ENCODE measurements at places on chromosomes 5 and 9.

DNA sequence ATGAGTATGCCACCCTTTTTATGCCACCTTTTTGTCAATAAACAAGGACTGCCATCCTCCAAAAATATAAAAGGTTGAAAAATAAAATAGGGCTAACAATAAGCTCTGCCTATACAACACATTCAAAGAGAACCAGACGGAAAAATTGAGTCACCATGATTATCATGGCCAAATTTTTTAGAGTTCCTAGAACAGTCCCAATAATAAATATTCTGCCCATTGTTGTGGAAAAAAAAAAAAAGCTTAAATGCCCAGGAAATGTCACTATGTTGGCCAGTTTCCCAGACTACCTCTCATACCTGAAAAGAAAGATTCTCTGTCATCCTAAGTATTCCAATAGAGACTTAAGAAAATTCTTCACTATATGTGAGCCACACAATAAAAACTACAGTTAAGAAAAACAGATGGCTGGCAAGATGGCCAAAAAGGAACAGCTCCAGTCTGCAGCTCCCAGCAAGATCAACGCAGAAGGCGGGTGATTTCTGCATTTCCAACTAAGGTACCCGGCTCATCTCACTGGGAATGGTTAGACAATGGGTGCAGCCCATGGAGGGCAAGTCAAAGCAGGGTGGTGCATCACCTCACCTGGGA lies 149.0 kb downstream of the TMEM161B start:
- DNase-seq, result no peak

DNA sequence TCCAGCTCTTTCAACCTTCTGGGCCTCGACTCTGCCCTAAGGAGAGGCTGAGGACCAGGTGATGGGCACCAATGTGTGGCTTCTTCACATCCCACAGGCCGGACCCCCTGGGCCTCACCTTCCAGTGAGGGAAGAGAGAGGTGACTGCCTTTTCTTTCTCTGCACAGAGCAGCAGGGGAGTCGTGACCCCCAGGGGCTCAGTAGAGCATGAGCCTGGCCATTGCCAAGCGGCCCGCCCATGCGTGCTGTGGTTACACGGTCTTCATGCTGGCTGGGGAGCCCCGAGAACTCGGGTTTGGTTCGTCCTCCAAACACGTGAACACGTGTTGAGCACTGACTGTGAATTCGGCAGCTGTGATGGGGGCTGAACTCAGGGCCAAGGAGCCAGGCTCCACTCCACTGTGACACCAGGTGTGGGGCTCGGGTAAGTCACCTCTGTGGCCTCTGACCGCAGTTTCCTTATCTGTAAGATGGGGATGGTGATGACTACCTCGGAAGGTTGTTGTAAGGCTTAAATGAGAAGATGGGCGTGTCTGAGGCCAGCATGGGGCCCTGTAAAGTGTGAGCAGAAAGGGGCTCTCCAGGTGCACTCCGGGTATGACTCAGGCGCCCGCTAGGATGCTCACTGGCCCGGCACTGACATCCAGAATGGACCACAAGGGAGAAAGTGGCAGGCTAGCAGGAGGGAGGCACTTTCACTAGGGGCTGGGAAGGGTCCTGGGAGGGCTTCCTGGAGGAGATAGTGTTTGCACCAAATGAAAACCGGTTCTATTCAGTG lies 13.4 kb upstream of the GRHPR start:
- no peak for DNase-seq

- DNase-seq, result no peak
Measured at GRCh38 chr5:69209602-69210001, 20.2 kb downstream of the CENPH start.

GRCh38 chr5:153900703-153901395 lies 137.9 kb downstream of the FAM114A2 start:
- no peak for DNase-seq

DNA sequence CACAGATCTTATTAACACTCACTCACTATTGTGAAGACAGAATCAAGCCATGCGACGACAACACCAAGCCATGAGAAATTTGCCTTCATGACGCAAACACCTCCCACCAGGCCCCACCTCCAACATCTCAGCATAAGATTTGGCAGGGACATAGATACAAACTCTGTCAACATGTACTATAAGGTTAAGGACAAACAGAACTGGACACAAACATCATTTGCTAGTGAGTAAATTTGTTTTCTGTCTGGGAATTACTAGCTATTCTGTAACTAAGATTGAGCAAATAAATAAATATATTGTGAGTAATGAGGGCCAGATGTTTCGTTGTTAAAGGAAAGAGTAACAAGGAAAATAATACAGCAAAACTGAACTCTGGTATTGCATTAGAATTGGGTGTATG lies 15.7 kb upstream of the KCNN2 start:
- no peak for DNase-seq

DNA sequence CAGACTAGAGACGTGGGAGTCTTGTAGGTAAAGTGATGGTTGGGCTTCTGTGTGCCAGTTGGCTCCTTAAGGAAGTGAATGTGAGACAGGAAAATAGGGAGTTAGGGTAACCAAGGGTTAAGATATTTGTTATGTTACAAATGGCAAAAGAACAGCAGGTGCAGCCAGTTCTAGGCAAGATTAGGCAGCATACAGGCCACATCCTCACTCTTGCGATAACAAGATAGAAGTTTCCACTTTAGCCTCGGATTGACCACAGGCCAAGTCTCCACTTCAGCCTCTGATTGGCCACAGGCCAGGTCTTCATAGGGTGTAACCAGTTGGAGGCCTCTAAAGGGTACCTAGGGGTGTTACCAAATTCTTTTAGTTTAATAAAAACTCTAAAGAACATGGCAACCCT lies 54.6 kb upstream of the ABCA1 start:
- DNase-seq, result no peak

- no peak for DNase-seq
Measured at GRCh38 chr5:154473581-154474283, 4.3 kb downstream of the HAND1 start.

DNA sequence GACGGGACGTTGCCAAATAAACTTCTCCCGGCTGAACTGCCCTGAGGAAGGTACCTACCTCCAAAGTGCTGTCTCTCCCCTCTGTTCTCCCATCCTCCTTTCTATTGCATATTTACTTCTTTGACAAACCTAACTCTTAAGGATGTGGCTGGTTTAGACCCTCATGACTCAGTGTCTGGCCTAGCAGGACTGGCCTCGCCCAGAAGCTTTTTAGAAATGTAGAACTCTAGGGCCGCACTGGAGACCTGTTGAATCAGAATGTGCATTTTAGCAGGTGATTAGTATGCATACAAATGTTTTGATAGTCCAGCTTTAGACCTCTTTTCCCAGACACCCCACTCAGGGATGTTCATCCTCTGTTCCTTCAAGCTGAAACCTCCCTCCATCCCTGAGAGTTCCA lies 335.9 kb downstream of the PIK3R1 start:
- no peak for DNase-seq

DNA sequence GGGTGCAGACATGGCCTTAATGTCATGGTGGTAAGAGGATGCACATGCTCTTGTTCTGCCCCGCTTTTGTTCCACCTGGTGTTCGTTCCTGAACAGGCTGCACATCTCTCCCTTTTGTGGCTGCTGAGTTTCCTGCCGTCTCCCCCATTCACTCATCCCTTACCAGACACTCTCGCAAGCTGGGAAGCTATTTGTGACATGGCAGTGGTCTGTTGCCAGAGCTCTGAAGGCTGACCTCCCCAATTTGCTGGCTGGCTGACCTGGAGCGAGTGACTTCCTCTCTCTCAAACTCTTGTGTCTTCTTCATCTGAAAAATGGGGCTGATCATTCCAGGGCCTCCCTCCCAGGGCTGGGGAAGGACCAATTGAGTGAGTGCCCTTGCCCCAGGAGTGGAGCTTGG lies 35.9 kb downstream of the HRH2 start:
- DNase-seq, result peak; percentile 28

DNA sequence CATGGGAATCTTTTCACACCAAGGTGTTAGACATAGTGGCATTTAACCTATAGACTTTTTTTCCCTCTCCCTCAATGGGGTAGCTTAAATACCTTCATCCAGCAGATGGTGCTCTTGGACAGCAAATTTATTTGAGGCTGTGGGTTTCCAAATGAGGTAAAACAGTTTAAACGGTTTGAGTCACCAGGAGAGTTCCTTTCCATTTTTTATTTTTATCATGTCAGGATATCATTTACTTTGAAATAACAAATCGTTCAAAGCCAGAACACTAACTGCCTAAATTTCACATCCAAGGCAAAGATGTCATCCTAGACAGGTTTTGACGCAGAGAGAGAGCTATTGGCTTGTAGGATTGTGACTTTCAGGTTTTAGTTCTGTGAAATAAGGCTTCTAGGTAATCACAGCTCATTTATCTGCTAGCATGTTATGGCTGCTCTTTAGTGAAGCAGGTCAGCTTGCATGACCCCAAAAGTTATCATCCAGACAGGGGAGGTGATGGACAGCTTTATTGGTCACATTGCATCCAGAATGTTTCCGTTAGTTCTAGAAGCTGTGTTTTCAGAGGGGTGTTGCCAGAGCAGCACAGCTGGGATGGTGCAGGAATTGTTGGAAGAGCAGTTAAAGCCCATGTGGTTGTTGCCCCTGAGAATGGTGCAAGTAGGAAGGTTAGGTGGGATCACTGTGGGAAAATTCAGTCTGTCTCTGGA lies 69.8 kb downstream of the KDM4C start:
- peak; percentile 24 for DNase-seq

DNA sequence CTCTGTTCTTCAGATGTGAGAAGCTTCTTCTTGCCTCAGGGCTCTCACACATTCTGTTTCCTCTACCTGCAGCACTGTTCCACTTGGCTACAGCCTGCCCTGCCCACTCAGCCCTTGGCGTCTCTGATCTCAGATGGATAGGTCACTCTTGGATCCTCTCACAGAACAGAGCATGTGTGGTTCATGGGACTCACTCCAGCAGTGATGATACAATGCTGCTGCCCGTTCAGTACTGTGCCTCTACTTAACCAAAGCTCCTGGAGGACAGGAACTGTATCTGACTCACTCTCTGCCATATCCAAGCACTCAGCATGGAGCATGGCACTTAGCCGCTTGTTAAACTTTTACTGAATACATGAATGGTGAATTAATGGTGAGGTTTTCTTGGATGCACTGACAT lies 3.4 kb upstream of the SPINK4 start:
- DNase-seq, result no peak

- no peak for DNase-seq
Measured at GRCh38 chr9:1490341-1491232, 440.4 kb downstream of the DMRT2 start.

GRCh38 chr9:133740911-133741310 lies 2.8 kb upstream of the SARDH start:
- no peak for DNase-seq

- DNase-seq, result no peak
Measured at GRCh38 chr5:100595152-100595811, 60.1 kb downstream of the FAM174A start.

- no peak for DNase-seq
Measured at GRCh38 chr5:132176987-132177386, 50.7 kb downstream of the P4HA2 start.

DNA sequence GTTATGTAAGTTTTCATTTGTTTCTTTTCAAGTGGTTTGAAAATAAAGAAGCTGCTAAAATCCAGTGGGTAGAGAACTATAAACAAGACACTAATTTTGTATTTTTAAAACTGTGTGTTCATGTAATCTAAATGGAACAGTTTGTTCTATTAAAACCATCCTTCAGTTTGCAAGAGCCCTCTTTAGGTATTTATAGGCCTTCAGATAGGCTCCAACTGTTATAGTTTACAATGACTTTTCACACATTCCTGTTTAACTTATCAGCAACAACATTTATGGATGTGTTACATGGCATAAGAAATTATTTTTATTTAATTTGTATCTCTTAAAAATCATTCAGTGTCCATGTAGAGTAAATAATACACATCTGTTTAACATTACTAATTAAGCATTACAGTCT lies 126.7 kb upstream of the SLCO6A1 start:
- no peak for DNase-seq

DNA sequence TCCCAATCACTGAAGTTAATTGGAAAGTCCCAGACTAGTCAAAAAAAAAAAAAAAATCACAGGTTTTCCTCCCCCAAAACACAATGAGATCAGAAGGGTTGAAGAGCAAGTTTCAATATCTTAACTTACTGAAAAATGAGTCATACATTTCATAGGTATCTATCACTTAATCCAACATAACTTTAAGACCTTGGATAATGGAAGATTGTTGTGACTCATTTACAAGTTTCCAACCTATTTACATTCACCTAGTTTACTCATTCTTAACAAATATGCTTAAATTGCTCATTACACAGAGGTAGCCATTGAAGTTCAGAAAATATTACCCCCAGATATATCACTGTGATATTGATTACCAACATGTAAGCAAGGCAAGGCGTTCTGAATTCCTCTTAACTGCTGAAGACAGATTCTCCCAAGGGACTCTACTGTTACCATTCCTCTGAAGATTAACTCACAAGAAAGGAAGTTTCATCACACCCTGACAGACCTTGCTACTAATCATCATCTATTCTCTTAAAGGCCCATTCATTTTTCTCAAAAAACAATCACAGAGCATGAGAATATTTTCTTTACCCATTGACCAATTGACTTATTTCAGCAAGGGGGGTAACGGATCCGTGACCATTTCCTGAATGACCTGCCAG lies 563.8 kb downstream of the TLE1 start:
- DNase-seq, result no peak

GRCh38 chr5:74895906-74896305 lies 29.7 kb upstream of the FAM169A start:
- DNase-seq, result peak; percentile 62

- DNase-seq, result no peak
Measured at GRCh38 chr9:113621980-113622379, 158.5 kb downstream of the RGS3 start.

DNA sequence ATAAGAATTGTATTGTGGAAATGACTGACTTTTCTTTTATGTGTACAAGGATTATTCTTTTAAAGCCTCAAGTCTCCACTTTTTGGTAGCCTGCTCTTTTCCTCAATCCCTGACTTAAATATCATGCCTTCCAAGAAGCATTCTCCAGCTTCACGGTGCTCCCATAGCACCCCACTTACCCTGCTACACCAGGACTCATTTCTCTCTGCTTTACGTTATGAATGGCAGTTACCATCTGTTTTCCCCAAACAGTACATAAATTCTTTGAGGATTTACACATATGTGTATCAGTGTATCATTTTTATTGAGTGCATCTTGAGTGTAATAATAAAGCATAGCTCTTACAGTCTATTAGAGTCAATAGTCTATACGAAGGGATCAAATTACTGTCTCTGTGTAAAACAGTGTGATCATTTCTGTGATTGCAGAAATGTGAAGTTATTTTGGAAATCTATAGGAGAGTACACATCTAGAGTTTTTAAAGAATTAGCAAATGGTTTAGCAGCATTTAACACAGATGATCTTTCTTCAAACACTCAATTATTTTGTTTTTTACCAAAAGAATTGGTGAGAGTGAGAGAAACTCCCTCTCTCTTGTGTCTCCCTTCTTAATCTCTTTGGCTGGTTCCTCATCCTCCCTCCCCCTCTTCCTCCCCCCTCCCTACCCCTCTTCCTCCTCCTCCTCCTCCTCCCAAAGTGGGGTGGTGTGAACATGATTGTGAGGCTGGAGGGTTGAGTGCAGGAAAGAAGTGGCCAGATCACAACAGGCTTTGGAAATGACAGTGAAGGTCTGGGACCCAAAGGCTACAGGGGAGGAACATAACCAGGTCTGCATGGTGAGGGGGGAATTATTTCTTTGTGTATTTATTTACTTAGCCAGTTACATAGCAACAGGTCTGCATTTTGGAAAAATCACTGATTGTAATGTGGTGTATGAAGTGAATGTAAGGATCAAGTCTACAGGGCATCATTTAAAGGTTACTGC lies 27.6 kb upstream of the ECM2 start:
- DNase-seq, result no peak

GRCh38 chr5:154042766-154043165 lies 4.0 kb downstream of the MFAP3 start:
- no peak for DNase-seq

GRCh38 chr5:956941-957747 lies 51.5 kb upstream of the NKD2 start:
- DNase-seq, result peak; percentile 13

GRCh38 chr5:134464988-134465815 lies 53.5 kb upstream of the CDKN2AIPNL start:
- no peak for DNase-seq

All from head of caudate nucleus (tissue), 42 donors.